Stimulated activated CD4-positive, alpha-beta T cell treated with anti-CD3 and anti-CD28 coated beads, Interleukin-2, amount 100 ng/mL, for 24 hours (primary cell): ENCODE measurements at places on chromosomes 13 and 19.

- DNase-seq: no peak
Measured at GRCh38 chr13:38686577-38687245, at the start of gene FREM2. Gene FREM2 (plus strand): TSS chr13:38687077. CDS start chr13:38687345, 268 bp downstream.

- no peak for DNase-seq
Measured at GRCh38 chr13:112741835-112742570, 52.2 kb downstream of the ATP11A start.

GRCh38 chr19:11007962-11008532 is 47.2 kb downstream of the SMARCA4 start:
- DNase-seq: no peak

DNA sequence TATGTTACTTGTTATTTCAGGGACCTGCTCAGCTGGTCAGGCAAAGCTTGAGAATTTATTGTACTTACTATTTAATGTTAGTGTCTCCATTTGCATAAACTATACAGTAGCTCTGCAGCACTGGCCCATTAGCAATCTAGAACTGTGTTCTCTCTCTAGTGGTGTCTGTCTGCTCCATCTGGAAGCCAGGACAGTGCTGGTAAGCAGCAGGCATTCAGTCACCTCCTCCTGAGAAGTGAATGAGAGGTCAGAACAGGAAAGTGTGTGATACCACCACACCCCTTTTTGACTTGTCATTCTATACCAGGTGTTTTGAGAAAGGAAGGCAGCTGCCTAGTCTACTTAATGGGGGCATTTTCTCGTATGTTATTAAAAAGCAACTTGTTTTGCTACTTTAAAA is 3.9 kb downstream of the COG3 start:
- no peak for DNase-seq

DNA sequence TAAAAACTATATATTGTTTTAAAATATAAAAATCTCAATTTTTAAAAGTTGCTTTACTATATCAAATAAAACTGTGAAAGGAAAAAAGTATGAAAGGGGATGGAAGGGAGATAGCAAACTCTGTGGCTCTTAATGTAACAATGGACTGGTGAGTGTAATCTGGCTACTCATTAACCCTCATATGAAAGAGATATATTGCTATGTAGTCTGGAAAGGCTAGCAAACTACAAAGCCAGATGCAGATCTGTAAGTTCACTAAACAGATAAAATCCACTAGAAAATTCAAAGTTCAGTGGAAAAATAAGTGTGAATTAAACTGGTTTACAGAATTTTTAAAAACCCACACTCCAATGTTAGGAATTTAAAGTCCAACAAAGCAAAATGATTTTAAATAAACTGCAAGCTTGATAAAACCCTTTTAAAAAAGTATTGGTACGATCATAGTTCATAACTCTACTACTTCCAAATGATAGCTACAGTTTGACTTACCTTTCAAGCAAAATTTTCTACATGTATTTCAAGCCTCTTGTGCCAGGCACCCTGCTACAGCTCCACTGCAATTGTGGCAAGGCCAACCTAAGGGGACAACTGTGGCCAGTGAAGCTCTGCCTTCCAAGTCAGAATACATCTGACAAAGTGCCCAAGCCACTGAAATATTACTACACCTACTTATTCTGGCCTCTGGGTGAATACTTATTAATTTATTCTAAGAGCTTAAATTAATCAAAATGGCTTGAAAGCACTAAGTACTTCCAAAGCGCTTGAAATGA is 647 bp upstream of the ELF1 start:
- DNase-seq: no peak

GRCh38 chr13:40479196-40479845 is 187.1 kb downstream of the FOXO1 start:
- no peak for DNase-seq

DNA sequence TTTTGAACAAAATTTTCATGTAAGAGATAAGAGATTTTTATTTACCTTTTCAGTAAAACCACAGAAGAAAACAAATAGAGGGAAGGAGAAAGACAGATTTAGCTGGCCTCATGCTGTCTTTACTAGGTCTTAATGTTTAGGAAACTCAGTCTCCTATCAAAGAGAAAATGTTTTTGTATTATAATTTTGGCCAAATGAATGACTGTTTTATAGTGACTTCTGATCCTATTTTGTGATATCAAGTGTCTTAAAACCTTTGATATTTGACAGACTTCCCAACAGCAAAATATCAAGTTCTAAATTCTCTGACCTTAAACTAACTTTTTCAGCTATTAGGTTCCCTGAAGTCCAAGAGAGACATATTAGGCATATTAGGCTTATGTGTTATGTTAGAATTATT is 27.0 kb downstream of the CRYL1 start:
- no peak for DNase-seq

DNA sequence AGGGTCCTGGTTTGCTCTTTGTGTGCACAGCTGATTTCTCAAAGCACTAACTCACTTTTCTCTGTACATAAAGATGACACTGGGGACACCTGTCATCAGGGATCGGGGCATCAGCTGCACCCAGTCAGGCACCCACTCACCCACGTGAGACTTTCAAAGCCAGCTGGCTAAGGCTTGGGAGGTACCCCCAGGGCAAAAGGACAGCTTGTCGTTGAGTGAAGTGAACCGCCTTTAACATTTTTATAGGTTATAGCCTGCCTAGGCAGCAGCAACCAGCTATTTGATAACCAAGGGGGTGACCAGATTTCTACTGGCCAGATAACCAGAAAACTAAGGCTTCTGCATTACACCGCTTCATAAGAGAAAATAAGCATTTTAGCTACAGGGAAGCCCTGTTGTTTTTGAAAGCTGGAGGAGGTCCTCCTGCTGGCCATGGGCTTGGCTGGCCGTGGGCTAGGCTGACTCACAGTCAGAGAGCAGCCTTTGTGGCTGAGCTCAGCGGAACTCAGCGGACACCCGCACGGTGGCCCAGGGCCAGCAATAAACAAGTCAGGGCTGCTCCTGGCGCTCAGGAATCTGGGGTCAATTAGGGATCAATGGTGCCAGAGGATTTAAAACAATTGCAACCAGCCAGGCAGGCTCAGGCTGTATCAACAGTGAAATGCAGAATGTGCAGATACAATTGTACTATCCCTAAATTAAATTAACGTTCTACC is 57.1 kb downstream of the ALOX5AP start:
- no peak for DNase-seq

- no peak for DNase-seq
Measured at GRCh38 chr19:17052439-17052838, 22.8 kb downstream of the HAUS8 start.

- DNase-seq: no peak
Measured at GRCh38 chr13:114088863-114089262, 43.6 kb downstream of the RASA3 start.

- DNase-seq: no peak
Measured at GRCh38 chr19:17331045-17331558, 3.6 kb downstream of the ANO8 start.

DNA sequence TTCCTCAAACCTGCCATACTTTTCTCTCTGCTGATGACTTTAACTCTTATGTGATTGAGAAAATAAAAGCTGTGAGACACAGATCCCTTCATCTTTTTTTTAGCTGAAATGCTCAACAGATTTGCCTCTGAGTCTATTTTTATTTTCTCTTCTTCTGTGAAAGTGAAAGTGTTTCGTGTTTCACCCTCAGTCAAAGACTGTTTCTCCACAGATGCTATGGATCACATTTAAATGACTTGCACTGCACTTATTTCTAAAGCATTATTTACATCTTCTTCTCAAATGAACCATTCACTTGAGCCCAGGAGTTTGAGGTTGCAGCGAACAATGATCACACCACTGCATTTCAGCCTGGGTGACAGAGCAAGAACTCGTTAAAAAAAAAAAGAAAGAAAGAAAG is 890.1 kb upstream of the PCDH20 start:
- no peak for DNase-seq

DNA sequence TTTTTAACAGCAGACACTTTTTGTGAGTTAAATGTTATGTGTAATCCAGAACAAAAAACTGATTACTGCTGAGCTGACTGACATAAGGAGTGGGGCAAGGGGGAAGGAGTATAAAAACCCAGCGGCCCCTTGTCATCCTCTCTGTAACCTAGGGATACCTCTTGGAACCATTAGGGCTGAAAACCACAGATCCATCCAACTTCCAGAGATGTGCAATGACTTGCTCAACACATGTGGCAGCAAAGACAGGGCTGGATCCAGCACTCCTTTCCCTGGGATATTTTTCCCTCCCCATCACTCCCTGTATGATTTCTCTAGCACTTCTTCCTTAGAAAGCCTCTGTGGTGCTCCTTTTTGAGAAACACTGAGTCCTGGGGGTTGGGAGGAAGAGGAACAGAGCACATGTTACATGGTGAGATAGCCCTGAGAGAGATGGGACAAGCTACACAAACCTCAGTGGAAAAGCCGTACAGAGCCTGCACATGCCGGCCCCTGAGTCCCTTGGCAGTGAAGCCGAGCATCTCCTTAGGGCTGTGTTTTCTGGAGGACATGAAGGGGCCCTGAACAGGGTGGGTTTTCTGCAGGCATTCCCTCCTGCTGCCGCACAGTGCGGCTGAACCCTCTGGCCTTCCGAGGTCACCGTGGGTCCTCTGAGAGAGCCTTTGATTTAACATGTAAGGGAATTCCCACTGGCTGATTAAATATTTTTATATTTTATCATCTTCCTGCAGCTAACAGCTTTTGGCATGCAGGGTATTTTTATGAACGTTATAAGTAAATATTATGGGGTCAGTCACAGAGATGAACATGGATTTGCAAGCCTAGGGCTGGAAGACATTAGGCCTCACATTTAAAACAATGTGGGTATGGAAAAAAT is 219.9 kb downstream of the COG6 start:
- no peak for DNase-seq

DNA sequence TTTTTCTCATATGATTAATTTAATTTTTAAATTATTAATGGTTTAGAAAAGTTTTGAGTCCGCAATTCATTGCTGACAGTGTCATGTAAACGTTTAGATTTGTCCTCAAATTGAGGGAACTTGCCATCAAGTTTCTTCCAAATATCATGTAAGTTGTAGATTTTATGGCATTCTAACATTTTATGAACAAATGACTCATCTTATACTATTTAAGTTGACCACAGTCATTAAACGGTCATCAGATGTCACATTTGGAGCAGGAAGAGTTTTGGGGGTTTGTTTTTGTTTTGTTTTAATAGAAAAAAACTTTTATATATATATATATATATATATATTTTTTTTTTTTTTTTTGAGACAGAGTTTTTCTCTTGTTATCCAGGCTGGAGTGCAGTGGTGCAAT is 4.3 kb downstream of the ZNF114 start:
- DNase-seq: no peak

DNA sequence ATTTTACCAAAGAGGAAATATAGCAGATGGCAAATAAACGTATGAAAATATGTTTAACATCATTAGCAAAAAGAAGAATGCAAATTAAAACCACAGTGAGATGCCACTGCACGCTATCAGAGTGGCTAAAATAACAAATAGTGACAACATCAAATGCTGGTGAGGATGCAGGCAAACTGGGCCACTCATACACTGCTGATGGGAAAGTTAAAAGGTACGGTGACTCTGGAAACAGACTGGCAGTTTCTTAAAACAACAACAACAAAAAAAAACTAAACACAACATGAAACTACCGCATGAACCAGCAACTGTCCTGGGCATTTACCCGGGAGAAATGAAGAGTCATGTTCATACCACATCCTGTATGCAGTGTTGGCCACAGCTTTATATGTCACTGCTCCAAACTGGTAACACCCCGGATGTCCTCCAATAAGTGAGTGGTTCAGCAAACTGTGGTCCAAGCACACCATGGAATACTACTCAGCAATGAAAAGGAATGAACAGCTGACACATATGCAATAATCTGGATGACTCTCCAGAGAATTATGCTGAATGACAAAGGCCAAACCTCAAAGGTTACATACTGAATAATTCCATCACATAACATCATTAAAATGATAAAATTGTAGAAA is 22.3 kb downstream of the EPS15L1 start:
- no peak for DNase-seq

DNA sequence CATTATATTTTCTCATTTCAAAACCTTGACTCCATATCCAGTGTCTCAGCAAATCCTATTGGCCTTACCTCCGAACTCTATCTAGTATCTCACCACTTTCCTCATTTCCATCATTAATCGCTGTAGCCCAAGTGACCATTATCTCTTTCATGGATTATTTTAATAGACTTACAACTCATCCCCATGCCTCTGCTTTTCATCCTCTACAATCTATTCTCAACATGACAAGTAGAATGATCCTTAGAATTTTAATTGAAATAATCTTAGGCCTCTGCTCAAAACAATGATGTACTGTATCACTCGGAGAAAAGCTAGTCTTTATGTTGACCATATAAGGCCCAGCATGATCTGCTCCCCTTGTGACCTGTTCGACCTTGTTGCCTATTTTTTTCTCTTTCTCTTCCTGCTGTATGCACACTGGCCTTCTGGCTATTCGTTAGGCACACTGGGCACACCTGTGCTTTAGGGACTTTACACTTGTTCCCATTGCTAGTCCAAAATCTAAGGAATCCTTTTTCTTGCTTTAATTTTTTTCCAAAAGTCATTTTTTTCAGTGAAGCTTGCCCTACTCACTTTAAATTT is 21.4 kb downstream of the DNAJC15 start:
- DNase-seq: no peak

- no peak for DNase-seq
Measured at GRCh38 chr13:96421314-96421713, 331.4 kb downstream of the HS6ST3 start.

DNA sequence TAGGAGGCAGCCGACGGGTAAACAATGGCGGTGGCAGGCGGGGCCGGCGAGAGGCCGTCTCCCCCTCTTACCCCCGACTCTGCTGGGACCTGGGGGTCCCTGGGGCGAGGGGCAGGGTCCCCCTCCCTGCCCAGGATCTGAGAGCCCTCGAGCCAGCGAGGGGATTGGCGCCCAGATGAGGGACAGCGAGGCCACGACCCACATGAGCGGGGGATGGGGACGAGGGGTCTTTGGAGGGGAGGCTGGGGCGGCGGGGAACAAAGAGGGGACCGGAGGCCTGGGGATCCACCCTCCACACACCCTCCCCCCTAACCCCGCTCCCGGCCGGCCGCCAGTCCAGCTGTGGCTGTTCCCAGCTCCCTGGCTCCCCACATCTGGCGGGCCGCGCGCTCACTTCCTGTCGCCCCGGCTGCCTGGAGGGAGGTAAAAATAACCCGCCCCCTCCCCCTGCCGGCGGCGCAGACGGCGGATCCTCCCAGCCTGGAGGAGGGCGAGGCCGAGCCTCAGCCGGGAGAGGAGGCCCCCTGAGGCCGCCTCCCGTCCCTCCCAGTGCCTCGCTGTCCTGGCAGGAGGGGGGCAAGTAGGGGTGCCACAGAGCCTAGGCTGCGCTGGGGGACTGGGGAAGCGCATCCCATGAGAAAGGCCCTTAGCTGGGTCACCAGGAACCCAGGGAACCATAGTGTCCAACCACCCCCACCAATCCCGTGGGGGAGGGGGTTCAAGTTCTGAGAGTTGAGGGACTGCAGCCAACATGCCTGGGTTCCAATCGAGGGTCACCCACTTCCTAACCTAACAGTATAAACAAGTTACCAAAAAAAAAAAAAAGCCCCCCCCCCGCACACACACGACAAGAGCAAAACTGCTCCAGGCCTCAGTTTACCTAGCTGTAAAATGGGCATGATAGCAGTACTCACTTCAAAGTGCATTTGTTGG is 29.3 kb upstream of the NANOS3 start:
- DNase-seq: peak; percentile 85
